Posterior cingulate gyrus (tissue), 11 donors: ENCODE measurements at places on chromosomes 4 and X.

GRCh38 chr4:105808750-105809041 lies 86.6 kb upstream of the NPNT start:
- DNase-seq = no peak

GRCh38 chrX:31280580-31280979 lies 208.7 kb upstream of the FTHL17 start:
- no peak for DNase-seq

GRCh38 chr4:157075811-157076577 lies at the start of gene GLRB:
Gene GLRB (plus strand): TSS chr4:157076150. CDS start chr4:157078025, 1,875 bp downstream.
- DNase-seq = peak; percentile 16

- no peak for DNase-seq
These were observed 1472.8 kb downstream of the PCDH7 start for GRCh38 chr4:32192991-32193390.

DNA sequence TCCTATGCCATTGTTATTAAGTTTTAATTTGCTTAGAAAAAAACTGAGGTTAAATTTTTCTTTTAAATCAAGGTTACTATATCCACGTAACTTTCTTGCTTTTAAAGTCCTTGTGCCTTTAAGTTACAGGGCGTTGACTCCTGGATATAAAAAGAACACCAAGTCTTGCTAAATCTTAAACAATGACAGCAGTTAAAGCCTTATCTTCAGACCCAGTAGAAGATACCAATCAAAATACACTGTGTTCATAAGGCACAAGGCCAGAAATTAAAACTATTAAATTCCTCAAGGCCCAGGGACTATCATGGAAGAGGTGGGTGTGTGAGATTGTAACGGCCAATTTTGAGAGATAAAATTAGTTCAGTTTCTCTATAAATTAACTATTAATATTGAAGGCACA lies 60.4 kb downstream of the PAGE2 start:
- DNase-seq = no peak

DNA sequence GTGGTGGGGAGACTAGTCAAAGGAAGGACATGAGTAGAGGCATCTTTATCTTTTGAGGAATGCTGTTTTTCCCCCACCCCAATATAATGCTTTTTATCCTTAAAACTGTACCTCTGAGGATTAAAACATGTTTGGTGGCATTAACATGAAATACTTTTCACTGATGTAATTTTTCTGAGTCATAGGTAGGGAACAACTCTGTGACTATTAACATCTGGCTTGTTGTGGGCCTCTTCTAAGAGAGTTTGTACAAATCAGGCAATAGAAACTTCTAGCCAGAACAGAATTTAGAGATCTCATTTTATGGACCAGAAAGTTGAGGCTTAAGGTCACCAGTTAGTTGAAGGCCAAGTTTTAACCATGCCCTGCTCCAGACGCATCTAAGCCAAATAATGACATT lies 207.6 kb downstream of the SOX3 start:
- no peak for DNase-seq

DNA sequence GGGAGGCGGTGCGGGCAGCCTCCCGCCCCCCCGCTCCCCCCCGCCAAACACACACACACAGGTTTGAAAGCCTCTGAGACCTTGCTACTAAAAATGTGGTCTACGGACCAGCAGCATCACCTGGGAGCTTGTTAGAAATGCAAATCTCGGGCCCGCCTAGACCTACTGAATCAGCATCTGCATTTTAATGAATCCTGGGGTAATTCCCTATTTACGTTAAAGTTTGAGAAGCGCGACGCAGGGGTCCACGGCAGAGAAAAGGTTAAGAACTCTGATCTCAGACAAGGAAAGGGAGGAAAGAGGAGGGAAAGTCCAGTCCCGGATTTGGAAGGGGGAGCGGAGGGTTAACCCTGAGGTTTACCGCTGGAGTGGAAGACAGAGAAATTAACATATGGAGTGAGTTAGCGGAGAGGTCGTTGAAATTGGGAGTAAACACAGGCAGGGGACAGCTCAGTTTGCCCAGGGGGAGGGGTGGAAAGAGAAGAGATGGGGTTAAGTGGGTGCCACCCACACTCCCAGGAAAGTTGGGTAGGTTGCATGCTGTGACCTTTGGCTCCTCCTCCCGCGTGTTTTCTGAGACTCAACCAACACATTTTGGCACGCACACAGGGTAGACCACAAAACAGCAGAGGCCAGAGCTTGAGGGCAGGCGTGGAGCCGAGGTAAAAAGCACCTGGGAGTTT lies 483.6 kb downstream of the BCOR start:
- DNase-seq = no peak

GRCh38 chr4:91936311-91936710 lies 367.5 kb upstream of the GRID2 start:
- no peak for DNase-seq

DNA sequence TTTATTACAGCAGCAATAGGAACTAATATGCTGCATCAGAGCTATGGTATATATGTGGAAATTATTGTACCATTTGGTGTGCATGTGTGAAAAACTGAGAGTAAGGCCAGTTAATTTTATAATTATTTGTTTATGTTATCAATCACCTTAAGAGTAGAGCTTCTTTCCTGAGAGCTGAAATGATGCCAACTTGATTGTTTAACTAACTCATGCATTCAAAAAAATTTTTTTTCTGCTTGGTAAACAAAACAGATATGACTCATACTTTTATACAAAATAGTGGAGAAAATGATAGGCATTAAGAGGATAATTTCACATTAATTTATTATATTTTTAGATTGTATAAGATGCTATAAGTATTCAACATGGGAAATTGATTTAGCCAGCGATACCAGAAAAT lies 622.7 kb downstream of the RAPGEF2 start:
- DNase-seq = no peak

- DNase-seq = no peak
These were observed 41.0 kb downstream of the MID1 start for GRCh38 chrX:10579112-10580011.
